T-helper 2 cell treated with Interferon-gamma antibody and Interleukin-4, amounts not matched to agents 5 μg/mL and 100 μg/mL, for 36 hours (primary cell): ENCODE measurements at places on chromosomes 7 and 10.
A peak's percentile ranks its signal among the peaks of the same experiment; 100 is the strongest.

- DNase-seq: no peak
These were observed 1.2 kb upstream of the CHAT start for GRCh38 chr10:49612513-49613164.

DNA sequence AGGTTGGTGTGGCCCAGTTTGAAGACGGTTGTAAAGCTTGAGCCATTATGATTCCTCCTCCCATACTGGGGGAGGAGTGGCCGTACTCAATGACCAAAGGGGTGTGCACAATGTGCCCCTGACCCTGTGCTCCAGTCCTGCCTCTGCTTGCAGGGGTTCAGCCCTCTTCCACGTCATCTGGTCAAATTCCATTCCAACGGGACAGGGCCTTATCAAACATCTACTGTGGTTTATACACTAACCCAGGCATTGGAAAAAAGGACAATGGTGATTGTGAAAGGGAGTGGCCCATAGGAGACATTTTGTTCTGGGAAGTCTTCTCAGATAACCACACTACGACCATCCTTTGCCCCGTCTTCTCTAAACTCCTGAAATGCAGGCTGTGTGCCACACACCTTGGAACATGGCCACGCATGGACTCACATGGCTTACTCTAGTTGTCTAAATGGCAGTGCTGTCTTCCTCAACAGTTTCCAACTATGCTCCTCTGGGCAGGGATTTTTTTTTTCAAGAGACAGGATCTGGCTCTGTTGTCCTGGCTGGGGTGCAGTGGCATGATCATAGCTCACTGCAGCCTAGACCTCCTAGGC lies 103.0 kb downstream of the JCAD start:
- DNase-seq: no peak

DNA sequence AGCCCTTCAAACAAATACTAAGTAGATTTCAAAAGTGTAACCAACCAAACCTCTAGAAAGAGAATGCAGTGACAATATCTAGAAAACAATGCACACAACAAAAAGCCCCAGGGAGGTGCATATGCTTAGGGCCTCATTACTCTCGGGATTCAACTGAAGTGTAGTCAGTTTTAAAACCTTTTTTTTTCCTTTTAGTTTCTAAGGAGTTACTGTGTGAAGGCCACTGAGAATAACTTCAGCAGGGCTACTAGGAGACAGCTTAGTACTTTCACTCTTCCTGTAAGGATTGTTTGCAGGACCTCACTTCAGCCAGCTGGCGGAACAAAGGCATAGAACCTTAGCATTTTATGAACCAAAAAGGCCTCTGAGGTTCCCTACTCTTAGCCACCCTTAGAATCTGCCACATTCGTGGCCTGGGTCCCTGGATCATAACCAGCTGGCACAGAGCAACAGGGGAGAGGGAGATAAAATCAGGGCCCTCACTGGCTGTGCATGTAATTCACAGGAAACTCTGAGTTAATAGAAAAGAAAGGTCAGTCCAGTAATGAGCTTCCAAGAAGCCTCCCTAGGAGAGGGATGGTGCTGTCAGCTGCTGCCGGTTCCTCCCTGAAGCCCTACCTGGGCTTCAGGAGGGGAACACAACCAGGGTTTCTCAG lies 3.6 kb downstream of the VOPP1 start:
- no peak for DNase-seq

GRCh38 chr10:15700078-15700674 lies 19.5 kb downstream of the ITGA8 start:
- no peak for DNase-seq

DNA sequence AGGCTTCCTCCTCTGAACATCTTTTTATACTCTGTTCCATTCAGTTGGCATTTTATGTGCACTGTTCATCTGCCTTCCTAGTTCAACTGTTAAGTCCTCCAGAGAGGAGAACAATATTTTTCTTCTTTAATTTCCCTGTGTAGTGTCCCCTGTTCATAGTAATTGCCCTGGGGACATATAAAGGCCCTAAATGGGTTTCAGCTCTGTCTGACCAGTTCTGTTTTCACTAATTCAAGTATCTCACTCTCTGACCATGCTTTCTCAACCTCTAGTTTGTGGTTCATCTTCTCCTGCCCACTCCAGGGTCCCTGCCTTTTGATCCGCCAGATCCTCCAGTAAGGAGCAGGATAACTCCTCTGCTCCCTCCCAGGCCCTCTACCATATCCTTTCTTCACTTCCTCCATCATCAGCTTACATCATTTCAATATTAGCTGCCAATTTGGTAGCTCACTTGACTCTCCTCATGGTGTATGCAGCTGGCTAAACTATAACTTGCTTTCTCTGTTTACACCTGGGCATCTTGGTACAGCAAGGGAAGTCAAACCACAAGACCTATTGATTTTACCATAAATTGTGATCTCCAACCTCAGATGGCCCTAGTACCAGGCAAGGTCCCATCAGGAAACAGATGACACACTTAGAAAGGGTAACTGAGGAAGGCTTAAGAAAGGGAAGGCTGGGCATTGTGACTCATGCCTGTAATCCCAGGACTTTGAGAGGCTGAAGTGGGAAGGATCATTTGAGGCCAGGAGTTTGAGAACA lies 17.7 kb upstream of the C10orf67 start:
- no peak for DNase-seq

GRCh38 chr7:155714702-155715101 lies 70.2 kb downstream of the RBM33 start:
- DNase-seq: no peak

- no peak for DNase-seq
These were observed 20.3 kb upstream of the HYAL4 start for GRCh38 chr7:123824754-123825067.

GRCh38 chr10:120553911-120554310 lies 96.9 kb downstream of the PLPP4 start:
- DNase-seq: no peak

DNA sequence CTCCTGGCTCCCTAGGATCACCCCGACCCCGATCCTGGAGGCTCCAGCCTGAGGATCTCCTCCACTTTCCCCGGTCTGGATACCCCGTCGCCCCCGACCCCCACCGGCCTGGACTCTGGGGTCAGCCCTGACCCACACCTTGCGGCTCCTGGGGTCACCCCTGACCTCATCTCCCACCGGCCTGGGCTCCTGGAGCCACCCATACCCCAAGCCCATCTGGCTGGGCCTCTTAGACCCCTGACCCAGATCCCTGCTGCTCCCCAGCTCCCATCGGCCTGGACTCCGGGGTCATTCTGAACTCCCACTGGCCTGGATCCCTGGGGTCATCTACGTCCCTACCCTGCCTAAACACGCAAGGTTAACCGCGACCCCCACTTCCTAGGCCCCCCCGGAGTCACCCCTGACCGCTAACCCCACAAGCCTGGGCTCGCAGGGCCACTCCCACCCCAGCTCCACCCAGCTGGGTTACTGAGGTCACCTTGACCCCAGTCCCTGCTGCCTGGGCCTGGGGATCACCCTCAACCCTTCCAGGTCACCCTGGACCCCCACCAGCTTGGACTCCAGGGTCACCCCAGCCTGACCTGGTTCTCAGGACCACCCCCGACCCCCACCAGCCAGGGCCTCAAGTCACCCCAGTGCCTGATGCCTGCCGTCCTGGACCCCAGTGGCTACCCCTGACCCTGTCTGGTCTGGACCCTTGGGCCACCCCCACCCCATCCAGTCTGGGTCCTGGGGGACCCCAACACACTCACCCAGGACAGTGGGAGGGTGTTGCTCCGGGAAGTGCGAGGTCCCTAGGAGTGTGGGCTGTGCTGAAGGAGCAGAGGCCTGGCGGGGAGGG lies 1.2 kb downstream of the FOXK1 start:
- DNase-seq: peak; percentile 13

DNA sequence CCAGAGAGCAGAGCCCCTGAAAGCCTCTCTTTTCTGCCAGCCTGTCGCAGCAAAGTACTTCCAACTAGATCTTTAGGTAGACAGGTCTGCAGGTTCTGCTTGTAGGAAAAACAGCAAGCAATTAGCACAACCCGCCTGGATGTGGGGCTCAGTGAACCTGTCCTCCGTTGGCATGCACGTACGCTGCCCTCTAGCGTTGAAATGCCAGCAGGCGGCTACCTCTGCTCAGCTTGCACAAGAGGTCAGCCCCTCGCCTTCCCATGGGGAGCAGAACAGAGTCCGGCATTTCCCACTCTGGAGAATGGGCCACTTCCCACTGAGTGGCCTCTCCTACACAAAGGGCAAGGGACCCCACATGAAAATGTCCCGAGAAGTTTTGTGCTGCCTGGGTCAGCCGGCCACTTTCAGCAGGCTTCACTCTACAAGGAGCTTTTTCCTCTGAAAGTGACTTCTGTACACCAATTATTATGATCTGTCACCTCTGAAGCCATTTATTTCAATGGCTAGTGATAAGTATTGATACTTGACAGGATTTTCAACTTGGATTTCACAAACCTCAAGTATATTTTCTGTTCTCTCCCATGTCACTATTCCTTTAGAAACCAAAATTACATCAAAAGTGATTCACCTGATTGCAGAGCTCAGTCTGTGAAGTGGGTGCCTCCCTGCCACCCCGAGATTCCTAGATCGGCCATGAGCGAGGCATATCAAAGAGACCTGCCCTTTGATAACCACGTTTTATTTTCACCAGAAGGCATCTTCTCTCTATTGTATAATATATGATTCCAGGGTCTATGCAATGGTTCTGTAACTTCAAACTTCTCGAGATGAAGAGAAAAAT lies 56.7 kb downstream of the JCAD start:
- peak; percentile 62 for DNase-seq

DNA sequence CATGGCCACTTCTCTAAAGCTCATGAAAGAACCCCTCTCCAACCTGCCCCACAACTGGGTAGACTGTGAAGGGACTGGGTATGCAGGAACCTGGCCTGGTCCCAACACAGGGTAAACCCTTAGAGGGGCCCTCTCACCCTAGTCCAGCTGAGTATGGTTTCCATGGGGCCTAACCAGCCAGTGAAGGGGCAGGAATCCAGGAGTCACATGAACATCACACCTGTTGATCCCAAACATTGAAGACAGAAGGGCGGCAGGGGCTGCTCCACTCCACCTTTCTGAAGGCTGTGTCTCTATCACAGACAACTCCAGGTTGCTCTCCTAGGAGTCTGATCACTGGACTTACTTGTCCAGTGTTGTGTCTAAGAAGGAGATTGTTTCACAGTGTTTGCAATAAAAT lies 30.8 kb downstream of the GRID1 start:
- no peak for DNase-seq

- DNase-seq: no peak
These were observed 2.9 kb downstream of the ERLIN1 start for GRCh38 chr10:100182908-100183307.

DNA sequence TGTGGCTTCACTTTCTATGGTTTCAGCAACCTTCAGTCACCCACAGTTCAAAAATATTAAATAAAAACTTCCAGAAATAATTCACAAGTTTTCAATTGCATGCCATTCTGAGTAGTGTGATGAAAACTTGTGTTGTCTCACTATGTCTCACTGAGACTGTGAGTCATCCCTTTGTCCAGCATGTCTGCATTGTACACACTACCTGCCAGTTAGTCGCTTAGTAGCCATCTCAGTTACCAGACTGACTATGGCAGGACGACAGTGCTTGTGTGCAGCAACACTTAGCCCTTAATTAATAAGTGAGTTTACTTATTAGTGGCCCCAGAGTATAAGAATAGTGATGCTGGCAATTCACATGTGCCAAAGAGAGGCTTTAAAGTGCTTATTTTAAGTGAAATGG lies 22.5 kb downstream of the CCDC186 start:
- no peak for DNase-seq

- no peak for DNase-seq
These were observed 29.6 kb downstream of the MKI67 start for GRCh38 chr10:128096486-128097199.

DNA sequence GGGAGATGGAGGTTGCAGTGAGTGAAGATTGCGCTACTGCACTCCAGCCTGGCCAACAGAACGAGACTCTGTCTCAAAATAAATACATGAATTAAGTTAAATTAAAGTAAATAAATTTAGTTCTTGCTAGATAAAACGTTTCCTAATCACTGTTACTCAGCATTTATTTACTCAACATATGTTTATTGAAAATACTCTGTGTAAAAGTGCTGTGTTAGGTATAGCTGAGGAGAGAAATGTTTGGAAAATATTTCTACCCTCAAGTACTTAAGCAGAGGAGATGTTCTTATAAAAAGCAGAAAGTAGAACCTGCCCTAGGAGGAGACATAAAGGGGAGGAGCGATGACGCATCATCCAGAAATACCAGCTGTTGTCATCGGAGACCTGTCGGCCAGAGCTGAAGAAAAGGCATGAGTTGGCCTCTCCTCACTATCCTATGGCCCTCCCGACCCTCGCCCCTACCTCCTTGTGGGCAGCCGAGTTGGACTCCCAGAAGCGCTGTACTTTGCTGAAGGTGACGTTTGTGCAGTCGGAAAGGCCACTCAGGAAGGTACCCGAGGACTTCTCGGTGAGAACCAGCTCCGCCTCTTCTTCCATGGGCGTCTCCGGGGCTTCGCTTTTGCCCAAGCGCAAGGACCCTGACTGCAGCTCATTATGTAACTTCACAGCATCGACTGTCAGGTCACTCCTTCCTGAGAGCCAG lies 1.1 kb downstream of the RRP12 start:
- DNase-seq: no peak

DNA sequence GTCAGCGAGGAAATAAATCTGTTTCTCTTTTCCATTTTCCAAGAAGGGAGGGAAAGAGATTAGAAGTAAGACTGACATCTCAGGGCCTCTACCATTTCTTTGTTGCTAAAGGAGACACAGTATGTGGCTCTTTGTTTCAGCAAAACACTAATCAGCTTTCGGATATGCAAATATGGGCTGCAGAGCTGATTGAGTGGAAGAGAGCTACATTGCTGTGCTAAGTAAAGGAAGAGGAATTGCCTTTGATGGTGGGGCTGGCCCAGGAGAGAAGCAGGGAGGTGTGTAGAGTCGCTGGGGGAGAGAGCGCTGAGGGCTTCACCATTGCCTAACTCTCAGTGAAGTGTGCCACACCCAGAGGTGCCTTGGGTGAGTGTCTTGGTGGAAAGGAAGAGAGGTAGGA lies 284.8 kb downstream of the SDK1 start:
- DNase-seq: no peak
